ENCODE measurements at places on chromosomes 4 and X.

DNA sequence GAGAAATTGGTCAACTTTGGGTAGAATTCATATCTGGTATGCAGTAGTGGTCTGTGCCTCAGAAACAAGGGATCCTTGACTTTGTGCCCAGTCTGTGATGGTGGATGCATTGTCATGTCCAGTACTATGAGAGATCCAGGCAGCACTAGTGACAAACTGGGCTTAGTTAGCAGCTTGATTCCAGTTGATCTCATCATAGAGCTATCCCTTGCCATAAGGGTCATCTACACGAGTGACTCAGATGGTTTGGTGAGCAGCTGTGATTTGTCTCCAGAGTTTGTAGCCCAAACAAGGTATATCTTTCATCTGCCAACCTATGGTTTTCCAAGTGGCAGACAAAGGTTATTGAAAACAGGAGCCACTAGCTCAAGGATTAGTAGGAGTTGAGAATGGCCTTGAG, 298.8 kb downstream of the GBA3 start:
- DNase-seq, result no peak

DNA sequence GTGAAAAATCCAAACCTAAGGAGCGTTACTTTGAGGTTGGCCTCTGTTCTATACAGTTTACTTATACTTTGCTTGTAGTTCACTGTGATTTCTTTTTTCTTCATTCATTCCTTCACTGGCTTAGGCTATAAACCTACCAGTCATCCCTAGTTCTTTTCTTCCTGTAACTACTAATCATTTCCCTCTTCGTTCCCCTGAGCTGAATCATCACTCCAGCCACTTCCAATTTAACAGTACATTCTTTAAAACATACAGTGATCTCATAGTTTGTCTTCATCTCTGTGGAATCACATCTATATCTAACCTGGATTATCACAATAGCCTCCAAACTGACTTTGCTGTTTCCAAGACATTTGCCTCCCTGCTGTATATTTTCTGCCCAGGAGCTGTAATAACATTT, 25.2 kb upstream of the NPFFR2 start:
- no peak for DNase-seq

DNA sequence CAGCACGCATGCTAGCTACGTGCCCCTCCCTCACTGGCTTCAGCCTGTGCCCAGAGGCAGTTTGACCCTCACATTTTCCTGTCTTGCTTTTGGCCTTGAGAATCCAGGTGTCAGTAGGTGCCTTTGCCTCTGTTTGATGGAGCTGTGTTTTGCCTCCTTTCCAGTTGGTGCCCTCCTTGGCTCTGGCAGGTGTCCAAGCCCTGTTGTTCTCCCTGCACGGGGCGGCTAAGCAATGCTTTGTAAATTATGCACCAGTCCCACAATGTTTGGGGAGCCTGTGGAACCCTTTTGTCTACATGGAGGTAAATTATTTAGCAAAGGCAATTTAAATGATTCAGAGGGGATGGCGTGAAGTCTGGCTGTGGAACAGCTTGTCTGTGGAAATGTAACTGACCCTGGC, 202.9 kb upstream of the BOD1L1 start:
- DNase-seq, result no peak

GRCh38 chrX:134929808-134930207, 61.0 kb upstream of the SMIM10 start:
- DNase-seq, result no peak

DNA sequence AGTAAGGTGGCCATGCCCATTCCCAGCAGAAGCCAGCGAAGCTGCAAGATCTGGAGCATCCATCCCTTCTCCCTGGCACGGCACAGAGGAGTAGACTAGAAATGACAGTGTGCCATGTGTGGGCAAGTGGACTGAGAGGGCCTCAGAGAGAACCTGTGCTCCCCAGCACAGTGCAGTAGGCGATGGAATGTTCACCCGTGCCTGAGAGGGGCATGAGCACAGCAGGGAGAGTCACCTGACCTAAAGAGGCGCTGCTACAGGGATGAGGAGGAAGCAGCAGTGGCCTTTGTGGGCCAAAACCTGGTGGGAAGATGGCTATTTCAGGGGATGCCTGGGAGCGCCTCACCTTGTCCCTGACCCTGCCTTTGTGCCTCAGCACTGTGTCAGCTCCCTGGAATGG, 8.0 kb upstream of the CDKN2AIP start:
- DNase-seq, result no peak

- no peak for DNase-seq
Observed at GRCh38 chr4:158777423-158778155, 8.8 kb downstream of the FNIP2 start.

- DNase-seq, result no peak
Observed at GRCh38 chr4:24477919-24478318, 106.4 kb downstream of the DHX15 start.

GRCh38 chrX:81414630-81415029, 212.7 kb downstream of the SH3BGRL start:
- no peak for DNase-seq

GRCh38 chr4:97911236-97911906, 231.9 kb downstream of the STPG2 start:
- no peak for DNase-seq

GRCh38 chr4:37928426-37929416, 31.5 kb upstream of the PTTG2 start:
- no peak for DNase-seq

All from stimulated activated CD8-positive, alpha-beta memory T cell treated with anti-CD3 and anti-CD28 coated beads, Interleukin-7, amount 100 ng/mL, for 48 hours (primary cell).